C1 segment of cervical spinal cord (tissue), 14 donors: ENCODE measurements at places on chromosomes 7 and 10.

DNA sequence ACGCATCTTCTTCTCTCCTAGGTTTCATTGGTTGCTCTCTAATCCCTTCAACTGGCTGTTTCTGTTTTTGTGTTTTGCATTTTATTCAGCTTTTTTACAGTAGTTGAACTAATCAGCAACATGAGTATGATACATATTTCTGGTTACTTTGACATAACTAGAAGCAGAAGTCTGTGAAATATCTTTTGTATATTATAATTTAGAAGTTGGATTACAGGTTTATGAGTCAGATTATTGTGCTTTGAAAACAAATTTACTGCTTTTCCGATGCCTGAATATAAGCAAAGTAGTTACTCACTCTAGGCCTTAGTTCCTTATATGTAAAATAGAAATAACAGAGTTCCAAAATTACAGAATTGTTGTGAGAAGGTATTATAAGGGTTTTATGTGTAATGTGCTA is 96.2 kb upstream of the MEOX2 start:
- DNase-seq = no peak

DNA sequence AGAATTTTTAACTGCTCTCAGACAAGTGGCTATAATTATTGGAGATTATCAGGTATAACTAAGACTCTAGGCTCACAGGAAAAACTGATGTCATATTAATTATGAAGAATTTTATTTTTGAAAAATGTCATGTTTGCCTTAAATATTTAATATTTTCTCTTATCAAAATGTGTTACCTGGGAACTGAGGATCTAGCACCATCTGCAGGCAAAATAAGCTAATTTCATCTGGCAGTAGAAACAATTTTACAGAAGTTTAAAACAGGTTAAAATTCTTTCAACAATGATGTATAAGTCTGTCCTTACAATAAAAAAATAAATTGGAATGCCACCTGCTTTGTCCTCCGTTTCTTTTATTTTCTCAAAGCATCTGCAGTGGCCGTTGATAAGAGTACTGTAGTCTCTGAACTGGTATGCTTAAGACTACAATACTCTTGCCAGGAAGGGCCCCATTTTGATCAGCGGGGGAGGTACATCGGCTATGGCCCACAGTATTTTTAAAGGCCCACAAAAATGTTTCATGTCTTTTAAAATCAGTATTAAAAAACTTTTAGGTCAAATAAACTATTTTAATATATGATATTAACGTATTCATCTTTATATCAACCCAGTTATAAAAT is 81.3 kb downstream of the VWDE start:
- no peak for DNase-seq

- DNase-seq = no peak
These were observed 197.9 kb downstream of the HDAC9 start for GRCh38 chr7:18693406-18693805.

DNA sequence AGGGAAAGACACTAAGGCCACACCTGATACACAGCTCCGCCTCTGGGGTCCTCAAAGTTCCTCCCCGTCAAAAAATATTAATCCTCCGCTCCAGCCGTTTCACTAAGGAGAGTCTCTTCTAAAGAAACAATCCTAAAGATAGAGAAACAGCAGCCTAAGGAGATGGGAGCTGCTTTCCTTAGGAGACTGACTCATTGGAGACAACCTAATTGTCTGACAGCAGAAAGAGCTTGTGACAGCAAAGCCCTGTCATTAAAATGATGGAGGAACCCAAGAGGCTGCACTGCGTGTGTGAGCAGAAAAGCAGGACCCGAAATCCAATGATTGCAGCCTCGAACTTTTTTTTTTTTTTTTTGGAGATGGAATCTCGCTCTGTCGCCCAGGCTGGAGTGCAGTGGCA is 44.0 kb upstream of the TNRC18 start:
- no peak for DNase-seq
